Keratinocyte (primary cell): ENCODE measurements at places on chromosomes 5 and 9.

DNA sequence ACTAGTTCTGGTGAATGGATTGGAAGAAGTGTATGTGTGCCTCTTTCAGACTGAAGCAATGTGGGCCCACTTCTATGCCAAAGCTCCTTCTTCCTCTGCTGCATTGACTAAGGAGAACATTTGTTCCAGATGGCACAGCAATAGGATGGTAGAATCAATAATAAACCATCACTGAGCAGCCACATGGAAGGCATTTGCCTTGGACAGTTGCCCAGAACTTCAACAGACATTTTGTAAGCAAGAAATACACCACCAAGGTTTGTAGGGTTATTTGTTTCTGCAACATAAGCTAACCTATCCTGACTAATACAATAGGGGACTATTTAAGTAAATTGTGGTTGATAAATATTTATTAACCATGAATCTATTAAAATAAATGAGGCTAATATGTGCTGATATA lies 37.7 kb upstream of the CSNK1G3 start:
- no peak for DNase-seq

GRCh38 chr9:35470894-35471293 lies 19.0 kb upstream of the RUSC2 start:
- DNase-seq = no peak

DNA sequence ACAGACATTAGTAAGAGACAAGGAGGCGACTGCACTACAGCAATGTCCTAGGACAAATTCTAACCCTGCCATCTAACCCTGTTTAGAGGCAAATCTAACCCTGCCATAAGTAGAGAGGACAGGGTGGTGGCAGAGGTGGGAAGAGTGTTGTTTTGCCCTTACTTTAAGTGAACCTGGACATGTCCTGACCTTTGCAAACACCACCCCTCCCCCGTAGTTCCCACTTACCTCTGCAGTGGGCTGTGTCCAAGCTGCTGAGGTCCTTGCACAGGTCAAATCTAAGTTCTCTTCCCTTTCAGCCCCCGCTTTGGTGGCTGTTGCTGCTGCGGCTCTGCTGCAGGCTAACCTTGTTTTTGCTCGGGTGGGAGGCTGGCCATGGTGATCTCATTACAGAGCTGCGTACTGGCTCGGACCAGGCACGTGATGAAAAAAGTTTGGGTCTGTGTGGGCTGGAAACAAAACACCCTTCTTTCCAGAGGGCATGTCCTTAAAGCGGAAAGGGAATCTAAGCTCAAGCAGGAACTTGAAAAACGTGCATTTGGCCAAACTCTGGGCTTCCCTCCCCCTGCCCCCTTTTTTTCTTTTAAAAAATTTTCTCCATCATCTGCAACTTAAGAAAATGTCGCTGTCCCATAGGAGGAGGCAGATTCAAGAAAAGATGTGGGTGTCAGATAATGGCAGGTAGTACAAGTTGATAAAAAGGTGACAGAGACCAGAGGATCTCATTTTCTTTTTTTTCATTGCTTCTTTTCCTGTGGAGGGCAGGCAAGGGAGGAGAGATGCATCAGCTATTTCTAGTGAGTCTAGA lies at the start of gene FAXDC2:
FAXDC2 (minus strand) TSS at position 349 of the 808 bp plus-strand sequence. CDS start 12,425 bp downstream, outside the sequence.
- DNase-seq = no peak

- DNase-seq = no peak
Measured at GRCh38 chr5:112289465-112289864, 129.6 kb downstream of the EPB41L4A start.
